Liver (tissue), 10 donors: ENCODE measurements at places on chromosomes 16 and 17. TPM values are rescaled to one million over a fixed set of nuclear protein-coding genes. Genes with fewer than 3 reads are reported as not detected.

Gene HNF1B
- total RNA-seq: 3.8 TPM

Gene CCL1
- not detected for total RNA-seq

DNA sequence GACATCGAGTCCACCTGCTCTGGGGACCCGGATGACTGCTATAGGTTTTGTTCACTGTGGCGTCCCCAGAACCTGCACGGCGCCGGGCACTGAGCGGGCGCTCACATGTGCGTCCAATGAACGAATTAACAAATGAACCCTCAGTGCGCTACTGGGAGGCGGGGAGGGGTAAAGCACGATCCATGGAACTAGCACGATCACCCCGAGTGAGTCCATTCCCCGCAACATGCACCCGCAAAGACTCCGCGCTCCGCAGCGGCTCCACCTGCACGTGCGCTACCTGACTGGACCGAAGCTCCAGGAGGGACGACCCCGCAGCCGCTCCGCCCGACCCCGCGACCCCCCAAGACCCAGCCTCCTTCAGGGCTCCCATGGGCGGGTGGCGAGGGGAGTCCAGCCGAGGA, 491 bp downstream of the TRAP1 start:
- H3K36me3 ChIP-seq: no peaks in the 10 kb centered on the region
- H3K27ac ChIP-seq: peak overlapping the region; percentile 78
- peaks cover 2% of the 10 kb centered on the region for H3K4me1 ChIP-seq
- H3K27me3 ChIP-seq: no peaks in the 10 kb centered on the region

DNA sequence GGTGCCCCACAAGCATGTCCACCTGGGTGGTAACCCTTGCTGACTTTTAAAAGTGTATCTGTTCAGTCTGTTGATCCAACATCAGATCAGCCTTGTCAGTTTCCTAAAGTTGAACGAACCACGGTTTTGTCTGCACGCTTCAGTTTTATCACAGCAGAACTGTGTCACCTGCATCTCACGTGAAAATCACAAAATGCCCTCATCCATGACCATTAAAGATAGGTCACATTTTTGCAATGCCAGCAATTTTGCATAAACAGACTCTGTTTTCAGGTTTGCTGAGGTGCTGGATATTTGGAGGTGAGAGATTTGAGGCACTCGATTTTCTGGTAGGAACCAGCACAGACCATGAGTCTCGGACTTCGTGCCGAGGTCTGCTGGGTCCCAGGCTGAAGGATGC, 3.0 kb downstream of the METRNL start:
- H3K36me3 ChIP-seq: no peaks in the 10 kb centered on the region
- H3K4me1 ChIP-seq: peaks cover 19% of the 10 kb centered on the region
- no peaks in the 10 kb centered on the region for H3K27me3 ChIP-seq
- H3K4me3 ChIP-seq: no peak overlapping the region
- DNase-seq: no peak

GRCh38 chr16:9929836-9930235, 252.4 kb downstream of the GRIN2A start:
- DNase-seq: no peak
- H3K27ac ChIP-seq: no peak overlapping the region
- no peaks in the 10 kb centered on the region for H3K27me3 ChIP-seq
- no peaks in the 10 kb centered on the region for H3K4me1 ChIP-seq
- no peaks in the 10 kb centered on the region for H3K36me3 ChIP-seq
- no peak overlapping the region for H3K4me3 ChIP-seq

- no peaks in the 10 kb centered on the region for H3K27me3 ChIP-seq
- no peaks in the 10 kb centered on the region for H3K36me3 ChIP-seq
- no peak for DNase-seq
- no peak overlapping the region for H3K4me3 ChIP-seq
- no peaks in the 10 kb centered on the region for H3K4me1 ChIP-seq
Measured at GRCh38 chr16:87006789-87007745, 310.1 kb downstream of the C16orf95 start.
